ENCODE measurements at places on chromosomes 2 and 18. TPM values are rescaled to one million over a fixed set of nuclear protein-coding genes. Genes with fewer than 3 reads are reported as not detected.

The FEV gene
- 0.35 TPM for total RNA-seq

The PROC gene
- total RNA-seq: not detected

The MCM6 gene
- total RNA-seq: 3.7 TPM

DNA sequence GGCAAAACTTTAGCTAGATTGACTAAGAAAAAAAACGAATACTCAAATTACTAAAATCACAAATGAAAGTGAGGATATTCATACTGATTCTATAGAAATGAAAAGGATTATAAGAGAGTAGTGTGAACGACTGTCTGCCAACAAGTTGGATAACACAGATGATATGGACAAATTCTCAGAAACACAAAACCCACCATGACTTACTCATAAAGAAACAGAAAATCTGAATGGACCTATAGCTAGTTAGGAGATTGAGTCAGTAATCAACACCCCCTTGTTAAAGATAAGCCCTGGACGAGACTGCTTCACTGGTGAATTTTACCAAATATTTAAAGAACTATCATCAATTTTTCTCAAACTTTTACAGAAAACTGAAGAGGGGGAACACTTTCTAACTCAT, 108.8 kb upstream of the TMEM200C start:
- DNase-seq: no peak

DNA sequence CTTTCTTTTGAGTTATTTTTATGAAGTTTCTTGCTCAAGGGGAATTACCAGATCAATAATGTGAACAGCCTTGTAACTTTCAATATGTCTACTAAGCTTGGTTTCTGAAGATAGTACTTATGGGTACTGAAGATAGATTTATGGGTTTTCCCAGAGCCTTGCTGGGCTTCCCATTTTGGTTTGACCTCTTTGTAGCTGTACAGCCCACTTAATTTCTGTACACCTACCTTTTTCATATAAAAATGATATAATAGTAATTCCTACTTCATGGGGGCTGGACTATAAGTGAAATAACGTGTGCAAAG, 22.2 kb downstream of the IL1R2 start:
- no peak for DNase-seq

DNA sequence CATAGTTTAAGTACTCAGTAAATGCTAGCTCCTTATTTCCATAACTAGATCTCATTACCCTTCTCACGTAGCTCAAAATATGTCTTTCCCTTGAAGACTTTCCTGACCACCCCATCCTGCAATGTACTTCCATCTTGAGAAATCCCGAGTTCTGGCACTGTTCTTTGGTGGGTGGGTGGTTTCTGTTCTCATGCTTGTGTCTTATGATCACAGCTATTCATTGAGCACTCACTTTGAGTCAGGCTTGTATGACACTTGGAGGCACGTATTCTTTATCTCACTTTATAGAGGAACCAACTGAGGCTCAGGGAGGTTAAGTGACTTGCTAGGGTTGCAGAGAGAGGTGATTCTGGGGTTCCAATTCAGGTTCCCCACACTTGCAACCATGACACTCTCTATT, 9.0 kb upstream of the CLIP4 start:
- DNase-seq: no peak

DNA sequence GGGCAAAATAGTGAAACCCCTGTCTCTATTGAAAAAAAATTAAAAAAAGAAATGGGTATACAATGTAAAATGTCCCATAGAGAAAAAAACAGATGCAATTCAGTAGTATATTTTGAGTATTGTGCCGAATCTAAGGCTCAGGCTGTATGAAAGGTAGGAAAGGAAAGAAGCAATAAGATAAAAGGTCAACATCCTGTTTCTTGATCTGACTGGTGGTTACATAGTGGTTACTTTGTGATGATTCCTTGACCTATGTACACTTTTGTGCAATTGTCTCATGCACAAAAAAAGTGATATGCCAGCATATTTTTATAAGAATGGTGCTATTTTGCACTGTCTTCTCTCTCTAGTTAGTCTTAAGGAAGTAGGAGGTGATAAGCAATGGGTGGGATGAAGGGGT, 1333.7 kb upstream of the TMEFF2 start:
- DNase-seq: no peak

- DNase-seq: no peak
These were observed 108.7 kb downstream of the XRCC5 start for GRCh38 chr2:216217904-216218260.

DNA sequence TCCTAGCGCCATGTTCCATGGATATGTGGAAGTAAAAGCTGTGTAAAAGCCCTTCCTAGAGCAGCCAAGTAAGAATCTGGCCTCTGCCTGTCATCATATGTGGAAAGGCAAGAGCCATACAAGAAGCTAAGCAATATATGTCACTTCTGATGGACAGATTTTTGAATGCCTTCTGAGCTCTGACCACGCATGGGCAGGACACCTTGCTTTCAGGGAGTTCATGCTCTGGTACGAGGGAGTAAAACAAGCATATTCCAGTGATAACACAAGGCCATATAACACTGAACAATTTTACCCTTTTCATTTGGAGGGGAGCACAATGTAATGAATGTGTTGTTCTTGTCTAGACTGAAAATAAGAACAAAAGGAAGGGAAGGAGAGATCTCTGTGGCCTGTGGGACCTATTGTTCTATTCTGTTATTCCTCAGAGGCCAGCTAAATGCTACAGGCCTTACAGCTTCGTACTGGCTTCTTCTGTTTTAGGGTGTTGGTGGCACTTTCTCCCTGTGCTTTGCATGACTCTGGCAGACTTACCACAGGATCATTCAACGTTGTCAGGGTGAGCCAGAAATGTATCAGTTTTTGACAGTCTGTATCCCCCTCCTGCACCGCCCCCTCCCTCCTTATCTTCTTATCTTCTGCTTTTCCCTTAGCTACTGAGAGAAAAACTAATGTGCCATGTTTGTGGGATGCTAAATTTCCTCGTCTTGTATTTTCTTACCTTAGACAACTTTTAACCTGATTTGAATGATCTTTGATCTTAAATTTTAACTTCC, 99.5 kb downstream of the MAP4K4 start:
- no peak for DNase-seq

Measured in pancreas (tissue), 10 donors.